ENCODE measurements at places on chromosomes 3 and 15.

DNA sequence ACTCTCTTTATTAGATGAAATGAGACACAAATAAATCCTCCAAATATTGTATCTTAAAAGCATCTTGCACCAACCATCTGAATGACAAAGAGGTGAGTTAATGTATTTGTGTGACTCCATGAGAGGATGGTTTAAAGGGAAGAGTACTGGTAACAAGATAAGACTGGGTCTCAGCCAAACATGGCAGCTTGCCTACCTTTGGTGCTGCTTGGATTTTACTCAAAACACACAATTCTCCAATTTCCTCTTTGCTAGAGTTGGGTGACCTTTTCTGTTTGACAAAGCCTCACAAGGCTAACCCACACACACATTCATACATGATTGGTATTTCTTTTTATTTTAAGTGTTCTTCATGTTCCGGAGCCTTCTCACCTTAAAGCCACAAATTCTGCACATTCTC lies 506.4 kb downstream of the FGF12 start:
- no peak for DNase-seq

- no peak for DNase-seq
Measured at GRCh38 chr15:40067921-40068624, 29.1 kb upstream of the SRP14 start.

- DNase-seq: no peak
Measured at GRCh38 chr15:78358102-78358870, 18.1 kb downstream of the CRABP1 start.

GRCh38 chr15:73246439-73246838 lies 122.3 kb downstream of the HCN4 start:
- no peak for DNase-seq

DNA sequence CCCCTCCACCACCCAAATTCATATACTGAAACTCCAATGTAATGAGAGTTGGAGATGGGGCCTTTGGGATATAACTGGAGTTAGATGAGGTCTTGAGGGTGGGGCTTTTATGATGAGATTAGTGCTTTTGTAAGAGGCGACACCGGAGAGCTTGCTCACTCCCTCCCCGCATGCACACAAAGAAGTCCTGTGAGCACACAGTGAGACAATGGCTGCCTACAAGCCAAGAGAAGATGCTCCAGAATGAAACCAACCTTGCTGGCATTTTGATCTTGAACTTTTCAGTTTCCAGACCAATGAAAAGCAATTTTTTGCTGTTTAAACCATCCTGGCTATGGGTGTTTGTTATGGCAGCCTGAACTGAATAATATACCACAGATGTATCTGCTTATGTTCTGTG lies 109.0 kb downstream of the SAMMSON start:
- no peak for DNase-seq

DNA sequence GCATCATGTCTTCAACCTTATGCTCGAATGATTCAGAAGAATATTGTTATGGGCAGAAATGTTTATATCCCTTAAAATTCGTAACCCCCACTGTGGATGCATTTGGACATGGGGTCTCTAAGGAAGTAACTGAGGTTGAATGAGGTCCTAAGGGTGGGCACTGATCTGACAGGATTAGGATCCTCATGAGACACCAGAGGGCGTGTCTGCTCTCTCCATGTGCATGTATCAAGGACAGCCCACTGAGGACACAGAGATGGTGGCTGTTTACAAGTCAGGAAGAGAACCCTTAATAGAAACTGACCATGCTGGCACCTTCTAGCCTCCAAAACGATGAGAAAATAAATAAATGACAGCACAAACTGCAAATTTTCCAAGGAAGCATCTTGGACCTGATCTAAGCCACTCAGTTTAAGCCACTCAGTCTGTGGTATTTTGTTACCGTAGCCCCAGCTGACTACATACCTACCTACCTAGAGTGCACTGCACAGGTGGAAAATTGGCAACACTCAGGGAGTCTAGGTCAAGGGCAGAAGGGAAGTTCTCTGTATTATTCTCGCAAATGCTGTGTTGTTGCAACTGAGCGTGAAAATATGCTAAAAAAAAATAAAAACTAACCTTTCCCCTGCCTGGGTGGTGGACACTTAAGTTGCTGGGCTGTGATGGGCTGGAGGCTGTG lies 126.6 kb downstream of the TJP1 start:
- no peak for DNase-seq

- no peak for DNase-seq
Measured at GRCh38 chr3:40713795-40714194, 189.0 kb downstream of the ZNF621 start.

DNA sequence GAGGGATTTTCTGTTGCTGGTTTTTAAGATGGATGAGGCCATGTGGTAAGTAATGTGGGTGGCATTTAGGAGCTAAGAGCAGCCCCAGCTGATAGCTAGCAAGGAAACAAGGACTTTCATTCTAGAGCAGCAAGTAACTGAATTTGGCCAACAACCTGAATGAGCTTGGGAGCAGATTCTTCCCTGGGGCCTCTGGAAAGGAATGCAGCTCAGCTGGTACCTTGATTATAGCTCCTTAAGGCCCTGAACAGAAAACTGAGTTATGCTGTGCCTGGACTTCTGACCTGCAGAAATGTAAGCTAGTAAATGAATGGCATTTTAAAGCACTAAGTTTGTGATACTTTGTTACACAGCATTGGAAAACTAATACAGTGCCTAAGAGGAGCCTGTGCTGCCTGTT lies 565.5 kb downstream of the PDCD6IP start:
- DNase-seq: no peak

- peak; percentile 1 for DNase-seq
Measured at GRCh38 chr15:58401276-58401675, 30.5 kb upstream of the LIPC start.

DNA sequence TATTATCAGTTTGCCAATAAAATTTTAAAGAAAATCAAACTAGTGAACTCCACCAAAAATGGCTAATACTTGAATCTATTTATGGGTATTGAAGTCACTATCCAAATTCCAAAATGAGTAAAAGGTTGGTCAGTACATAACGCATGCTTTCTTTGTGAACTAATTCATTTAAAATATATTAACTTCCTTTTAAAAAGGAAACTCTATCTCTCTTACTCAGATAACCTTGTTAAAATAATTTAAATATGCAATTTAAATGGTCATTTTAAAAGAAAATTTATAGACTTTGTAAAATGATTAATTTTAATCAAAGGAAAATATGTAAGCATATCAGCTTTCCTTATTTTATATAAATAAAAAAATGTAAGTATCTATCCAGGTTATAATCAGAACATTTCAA lies 419.4 kb upstream of the ZNF385D start:
- DNase-seq: no peak

- DNase-seq: no peak
Measured at GRCh38 chr3:133464573-133464972, 64.7 kb downstream of the BFSP2 start.

DNA sequence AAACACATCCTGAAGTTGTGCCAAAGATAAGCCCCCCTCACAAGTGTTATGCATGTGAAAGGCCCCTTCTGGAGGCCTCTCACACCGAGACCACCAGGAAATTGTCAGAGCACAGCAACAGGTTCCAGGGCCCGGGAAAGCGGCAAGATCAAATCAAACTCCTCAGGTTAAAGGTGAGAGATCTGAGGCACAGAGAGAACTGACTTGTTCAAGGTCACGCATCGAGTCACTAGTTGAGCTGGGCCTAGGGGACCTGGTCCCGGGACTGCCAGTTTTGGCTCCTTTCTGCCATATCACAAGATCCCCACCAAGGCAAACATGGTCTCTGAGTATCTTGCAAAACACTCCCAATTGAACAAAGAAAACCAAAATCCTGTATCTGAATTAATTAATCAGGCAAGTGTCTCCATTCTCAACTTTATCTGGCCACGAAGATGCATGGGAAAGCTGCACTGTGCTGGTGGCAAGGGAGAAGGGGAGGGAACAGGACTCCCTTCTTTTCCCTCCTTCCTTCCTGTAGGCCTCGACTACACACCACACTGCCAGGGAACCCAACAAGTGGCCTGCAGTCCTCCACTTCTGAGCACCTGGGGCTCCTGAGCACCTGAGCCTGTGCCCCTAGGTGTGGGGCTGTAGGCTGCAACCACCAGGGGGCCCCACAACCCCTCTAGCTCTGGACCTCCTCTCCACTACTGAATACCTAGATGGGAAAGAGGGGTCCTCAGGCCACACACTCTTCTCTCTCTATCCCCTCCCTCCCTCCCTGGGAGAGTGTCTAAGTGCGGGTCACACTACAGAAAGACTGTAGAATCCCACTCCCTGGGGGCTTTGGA lies 37.3 kb downstream of the ANP32A start:
- DNase-seq: no peak

GRCh38 chr3:141644931-141645330 lies 93.2 kb upstream of the RNF7 start:
- DNase-seq: no peak

DNA sequence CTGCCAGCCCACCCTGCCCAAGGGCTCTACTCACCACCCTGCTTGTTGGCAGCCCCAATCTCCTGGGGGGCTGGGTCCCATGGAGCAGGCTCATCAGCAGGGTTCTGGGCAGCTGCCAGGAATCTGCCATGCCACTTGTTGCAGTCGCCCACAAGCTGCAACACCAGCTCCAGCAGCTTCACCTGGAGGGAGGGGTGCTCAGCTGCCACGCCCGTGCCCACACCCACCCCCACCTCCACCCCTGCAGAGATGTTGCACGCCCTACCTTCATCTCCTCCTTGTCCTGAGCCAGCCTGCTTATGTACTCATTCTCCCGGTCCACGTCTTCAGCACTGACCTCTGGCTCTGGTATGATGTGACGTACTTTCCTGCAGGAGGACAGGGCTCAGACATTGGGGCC lies 77.9 kb upstream of the C2CD4B start:
- no peak for DNase-seq

DNA sequence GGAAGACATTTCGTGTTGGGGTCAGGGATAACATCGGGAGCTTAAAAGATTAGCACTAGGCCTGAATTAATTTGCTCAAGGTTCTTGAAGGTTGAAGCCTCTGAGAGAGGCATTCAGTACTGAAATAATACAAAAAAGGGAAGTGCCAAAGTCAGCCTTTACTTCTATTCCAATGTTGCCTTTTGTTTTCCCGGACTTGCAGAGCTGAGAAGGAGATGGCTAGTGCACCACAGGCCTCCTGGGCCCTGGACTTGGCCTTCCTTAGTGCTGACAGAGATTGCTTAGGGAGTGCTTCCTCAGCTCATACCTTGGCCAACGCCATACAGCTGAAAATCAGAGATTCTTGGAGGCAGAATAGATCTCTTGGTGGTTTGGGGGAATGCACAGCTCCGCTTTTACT lies 333.6 kb upstream of the TBL1XR1 start:
- no peak for DNase-seq

DNA sequence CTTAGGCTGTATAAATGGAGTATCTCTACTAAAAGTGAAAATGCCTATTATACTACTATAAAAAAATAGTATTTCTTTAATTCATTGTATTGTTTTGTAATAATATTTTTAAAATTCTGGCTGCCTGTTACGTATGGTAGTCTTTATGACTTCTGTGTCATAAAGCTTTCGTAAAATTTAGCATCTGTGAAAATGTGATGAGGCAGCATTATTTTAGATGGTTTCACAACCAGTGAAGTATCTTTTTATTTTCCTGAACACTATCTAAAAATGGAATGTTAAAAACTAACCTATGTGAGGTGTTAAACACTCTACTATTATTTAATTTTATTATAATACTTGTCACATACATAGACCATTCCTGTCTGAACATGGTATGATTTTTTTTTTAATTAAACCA lies 46.2 kb downstream of the LRCH3 start:
- no peak for DNase-seq

DNA sequence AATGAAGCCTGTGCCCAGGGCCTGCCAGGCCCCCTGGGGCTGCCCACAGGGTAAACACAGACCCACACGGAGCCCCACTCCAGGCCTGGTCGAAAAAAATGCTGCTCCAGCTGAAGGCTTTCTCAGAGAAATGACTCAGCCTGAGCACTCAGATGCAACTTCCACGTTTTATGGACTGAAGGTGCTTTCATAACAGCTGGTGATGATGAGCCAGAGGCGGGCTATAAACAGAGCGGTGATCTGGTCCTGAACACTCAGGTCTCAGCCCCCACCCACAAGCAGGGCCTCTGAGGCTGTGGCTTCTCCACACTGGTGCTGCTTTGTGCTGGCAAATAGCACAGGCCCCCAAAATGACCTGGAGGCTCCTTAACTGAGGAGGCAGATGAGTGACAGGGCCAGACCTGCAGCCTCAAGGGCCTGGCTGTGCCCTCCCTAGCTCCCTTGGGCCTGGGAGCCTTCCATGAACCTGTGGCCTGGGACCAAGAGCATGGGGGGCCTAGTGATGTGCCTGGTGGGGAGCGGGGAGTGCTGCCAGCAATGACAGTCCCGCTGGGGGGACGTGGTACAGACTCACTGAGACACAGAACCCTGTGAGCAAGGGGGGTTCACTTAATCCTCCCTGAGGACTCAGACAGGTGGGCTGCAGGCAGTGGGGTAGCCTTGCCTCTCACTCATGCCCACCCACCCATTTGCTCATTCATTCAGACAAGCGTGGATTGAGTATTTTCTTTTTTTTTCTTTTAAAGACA lies 23.0 kb upstream of the FURIN start:
- no peak for DNase-seq

- DNase-seq: no peak
Measured at GRCh38 chr3:183775781-183776180, 49.6 kb downstream of the MAP6D1 start.

GRCh38 chr15:68594533-68595259 lies 15.9 kb downstream of the CORO2B start:
- DNase-seq: no peak

DNA sequence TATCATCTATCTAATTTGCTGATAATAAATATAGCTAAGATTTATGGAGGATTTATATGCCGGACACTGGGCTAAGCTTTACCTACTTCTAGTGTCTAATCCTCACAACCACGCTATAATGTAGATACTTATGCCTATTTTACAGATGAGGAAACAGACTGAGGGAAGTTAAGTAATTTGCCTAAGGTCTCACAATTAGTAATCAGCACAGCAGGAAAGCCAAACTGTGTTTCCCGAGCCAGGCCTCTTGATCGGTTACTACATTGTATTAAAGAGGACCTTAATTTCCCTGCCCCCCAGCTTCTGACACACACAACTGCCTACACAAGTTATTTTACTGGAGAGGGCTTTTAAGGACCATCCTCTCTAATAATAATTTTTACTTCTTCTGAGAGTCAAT lies 40.9 kb downstream of the ONECUT1 start:
- no peak for DNase-seq

- DNase-seq: no peak
Measured at GRCh38 chr3:59245859-59246501, 196.2 kb upstream of the CFAP20DC start.

DNA sequence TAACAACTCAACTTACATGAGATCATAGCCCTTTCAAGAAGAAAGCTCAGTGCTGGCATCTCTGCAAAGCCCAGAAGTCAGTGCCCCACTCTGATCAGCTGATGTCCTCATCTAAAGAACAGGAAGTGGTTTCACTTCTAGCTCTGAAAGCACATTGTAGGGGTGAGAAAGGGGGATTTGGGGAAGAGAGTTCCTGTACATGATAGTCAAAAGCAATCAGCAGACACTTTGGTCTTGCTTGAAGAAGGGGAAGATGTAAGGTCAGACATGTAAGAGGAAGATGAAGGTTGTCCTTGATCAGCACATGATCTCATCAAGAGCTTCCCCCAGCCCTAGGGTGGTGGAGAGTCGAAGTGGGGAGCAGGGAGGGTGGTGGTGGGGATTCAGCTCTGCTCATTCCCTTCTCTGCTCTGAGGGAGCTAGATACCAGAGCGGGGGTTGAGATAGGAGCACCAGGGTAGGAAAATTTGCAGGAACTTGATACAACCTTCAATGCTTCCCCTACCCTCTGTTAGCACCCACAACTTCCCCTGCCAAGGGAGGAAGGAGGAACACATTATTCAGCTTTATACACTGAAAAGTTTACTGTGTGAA lies 76.4 kb upstream of the ETV5 start:
- no peak for DNase-seq

All from C1 segment of cervical spinal cord (tissue), 14 donors.